Placental pericyte (primary cell): ENCODE measurements at places on chromosomes 6 and 20. TPM values are rescaled to one million over a fixed set of nuclear protein-coding genes. Genes with fewer than 3 reads are reported as not detected.

Gene DPPA5
- total RNA-seq = not detected in 2 replicates

Gene MYLK2
- 0.57 TPM in 1 of 2 replicates, not detected in the other for total RNA-seq

Gene HLA-DQA2
- not detected in 2 replicates for total RNA-seq

Gene ERVFRD-1
- total RNA-seq = 0.22 TPM in 1 of 2 replicates, not detected in the other

Gene TCF15
- not detected in 2 replicates for total RNA-seq

Gene COQ3
- 1.5 and 5.6 TPM in 2 replicates for total RNA-seq

Gene GNMT
- 0.22 TPM in 1 of 2 replicates, not detected in the other for total RNA-seq

Gene TRIM40
- not detected in 2 replicates for total RNA-seq

Gene HMGCLL1
- not detected in 2 replicates for total RNA-seq

Gene TBX18
- 8.8 and 16.8 TPM in 2 replicates for total RNA-seq

Gene GTSF1L
- total RNA-seq = not detected in 2 replicates

Gene PRDM1
- total RNA-seq = 3.9 and 37.2 TPM in 2 replicates

Gene COL19A1
- under 0.01 and 1.9 TPM in 2 replicates for total RNA-seq

Gene ZNF76
- total RNA-seq = 20.9 and 27.6 TPM in 2 replicates

Gene FUCA2
- total RNA-seq = 53.7 and 55.1 TPM in 2 replicates

Gene LBP
- not detected in 2 replicates for total RNA-seq

Gene FAM229B
- total RNA-seq = 4.4 and 8.4 TPM in 2 replicates

Gene SLCO4A1
- total RNA-seq = 0.44 and 6.6 TPM in 2 replicates

Gene EPPIN
- total RNA-seq = not detected in 2 replicates

Gene TNFRSF21
- 76.2 and 176 TPM in 2 replicates for total RNA-seq

Gene EYA2
- 0.22 and 0.57 TPM in 2 replicates for total RNA-seq

Gene KHDC1L
- total RNA-seq = 0.44 TPM in 1 of 2 replicates, not detected in the other

Gene DNMT3B
- 2.2 and 5.2 TPM in 2 replicates for total RNA-seq

Gene SEL1L2
- not detected in 2 replicates for total RNA-seq

Gene B3GALT4
- 2.4 and 2.6 TPM in 2 replicates for total RNA-seq

Gene RFX6
- not detected in 2 replicates for total RNA-seq

Gene TMEM74B
- total RNA-seq = not detected in 2 replicates

Gene VPS16
- total RNA-seq = 30.0 and 48.0 TPM in 2 replicates

Gene SLC25A27
- 1.1 and 4.0 TPM in 2 replicates for total RNA-seq

Gene LINC00237
- not detected in 2 replicates for total RNA-seq

Gene ZBTB12
- 1.4 and 2.8 TPM in 2 replicates for total RNA-seq

Gene FAM184A
- total RNA-seq = under 0.01 and 0.14 TPM in 2 replicates

Gene GPSM3
- 5.5 and 10.9 TPM in 2 replicates for total RNA-seq

Gene BANF2
- total RNA-seq = not detected in 2 replicates

Gene FAXC
- 0.14 TPM in 1 of 2 replicates, not detected in the other for total RNA-seq

Gene WFDC2
- total RNA-seq = not detected in 2 replicates

Gene GMNN
- 10.1 and 37.5 TPM in 2 replicates for total RNA-seq

Gene ZSCAN23
- 0.57 and 0.88 TPM in 2 replicates for total RNA-seq

Gene ID4
- total RNA-seq = 1.5 and 3.6 TPM in 2 replicates

Gene TCF21
- total RNA-seq = 1.7 and 10.3 TPM in 2 replicates
